Ammon's horn (tissue), 1 donor: ENCODE measurements at places on chromosomes 2 and 18.
A peak's percentile ranks its signal among the peaks of the same experiment; 100 is the strongest.

GRCh38 chr18:74579496-74580065 lies 18.1 kb upstream of the ZNF407 start:
- no peak for DNase-seq

DNA sequence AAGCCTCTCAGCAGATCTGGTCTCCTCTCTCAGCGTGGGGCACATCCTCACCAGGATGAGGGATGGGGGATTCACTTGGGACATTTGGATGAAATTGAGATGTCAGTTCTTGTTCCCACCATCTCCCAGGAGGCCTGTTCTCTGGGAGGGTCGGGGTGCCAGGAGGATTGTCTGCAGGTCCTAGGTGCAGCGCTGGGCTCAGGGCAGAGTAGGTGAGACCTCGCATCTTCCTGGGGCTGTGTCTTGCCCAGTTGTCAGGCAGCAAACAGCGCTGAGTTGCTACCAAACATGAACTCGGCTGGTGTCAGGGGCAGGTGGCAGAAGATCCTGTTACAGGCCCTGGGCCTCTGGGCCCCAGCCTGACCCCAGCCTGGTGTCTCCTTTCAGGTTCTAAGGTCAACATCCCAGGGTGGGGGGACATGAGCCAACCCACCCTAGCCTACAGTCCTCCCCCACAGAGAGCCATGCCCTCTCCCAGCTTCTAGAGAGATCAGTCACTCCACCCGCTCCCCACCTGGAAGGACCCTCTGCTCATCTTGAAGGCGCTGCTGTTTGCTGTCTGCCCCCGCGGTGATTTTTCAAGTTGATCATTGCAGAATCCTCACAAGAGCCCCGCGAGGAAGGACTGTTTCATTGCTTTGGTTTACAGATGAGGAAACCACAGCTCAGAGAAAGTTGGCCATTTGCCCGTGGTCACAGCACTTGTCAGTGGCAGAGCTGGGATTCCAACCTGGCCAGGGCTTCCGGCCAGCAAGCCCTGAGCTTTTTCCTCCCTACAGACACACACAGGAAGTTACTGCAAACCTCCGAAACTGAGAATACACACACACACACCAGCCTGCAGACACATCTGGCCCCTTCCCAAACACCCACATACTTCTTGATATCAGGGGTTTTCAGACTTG lies 83.9 kb downstream of the STPG4 start:
- peak; percentile 83 for DNase-seq

- DNase-seq = no peak
Measured at GRCh38 chr18:44724105-44724778, 43.6 kb downstream of the SETBP1 start.

GRCh38 chr2:172701250-172701649 lies 34.4 kb upstream of the RAPGEF4 start:
- DNase-seq = no peak

DNA sequence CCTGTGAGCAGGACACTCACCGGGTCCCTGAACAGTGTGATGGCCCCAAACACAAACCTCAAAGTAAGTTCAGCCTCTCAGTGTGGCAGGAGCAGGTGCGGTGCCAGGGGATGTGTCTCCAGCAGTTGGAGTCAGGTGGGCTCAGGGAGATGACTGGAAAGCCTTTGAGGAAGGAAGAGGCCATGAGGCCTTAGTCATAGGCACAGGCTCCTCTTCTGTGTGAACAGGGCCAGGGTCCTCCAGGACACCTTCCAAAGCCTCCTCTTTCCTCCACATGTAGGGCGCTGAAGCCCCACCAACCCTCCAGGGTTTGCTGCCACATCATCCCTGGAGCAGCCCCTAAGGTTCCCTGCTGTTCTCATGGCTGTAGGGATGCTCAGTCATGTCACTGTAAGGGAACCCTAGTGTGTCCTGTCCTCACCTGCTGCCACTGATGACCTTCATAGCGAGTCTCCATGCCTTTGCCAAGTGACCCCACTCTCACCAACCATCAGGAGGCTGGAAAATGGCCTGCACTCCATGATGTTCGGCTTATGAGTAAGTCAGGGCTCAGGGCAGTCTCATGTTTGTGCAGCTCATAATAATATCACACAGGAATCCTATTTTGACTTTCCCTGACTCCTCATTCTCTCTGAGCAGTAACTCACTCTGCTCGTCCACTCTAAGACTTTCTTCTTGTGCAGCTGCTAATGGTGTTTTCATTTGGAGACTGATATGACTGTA lies 1152.9 kb downstream of the RPIA start:
- DNase-seq = no peak

GRCh38 chr2:220654322-220654721 lies 917.8 kb downstream of the EPHA4 start:
- DNase-seq = no peak

DNA sequence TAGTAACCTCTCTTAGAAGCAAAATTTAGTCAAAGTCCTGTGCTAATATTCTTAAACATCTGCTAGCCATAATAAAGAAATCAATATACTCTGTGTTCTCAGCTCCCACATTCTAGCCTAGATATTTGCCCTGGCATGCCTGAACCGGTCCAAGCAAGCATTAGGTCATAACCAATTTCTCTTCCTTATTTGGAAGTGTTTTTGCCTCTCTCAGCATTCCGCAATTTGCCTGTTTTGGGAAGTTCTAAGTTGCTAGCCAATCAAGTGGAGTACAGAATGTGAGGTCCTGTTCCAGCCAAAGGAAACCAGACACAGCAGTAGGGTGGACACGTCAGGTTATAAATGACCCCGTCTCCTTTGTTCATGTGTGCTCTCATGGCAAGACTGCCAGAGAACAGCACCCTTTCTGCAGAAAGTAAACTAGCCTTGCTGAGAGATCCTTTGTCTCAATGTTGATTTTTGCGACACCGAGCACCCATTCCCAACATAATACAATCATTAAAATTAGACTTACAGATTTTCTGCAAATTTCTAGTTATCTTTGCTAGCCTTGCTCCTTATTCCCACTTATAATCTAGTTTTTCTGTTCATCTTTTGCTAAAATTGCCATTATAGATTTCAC lies 13.0 kb upstream of the SULT1C4 start:
- DNase-seq = no peak

DNA sequence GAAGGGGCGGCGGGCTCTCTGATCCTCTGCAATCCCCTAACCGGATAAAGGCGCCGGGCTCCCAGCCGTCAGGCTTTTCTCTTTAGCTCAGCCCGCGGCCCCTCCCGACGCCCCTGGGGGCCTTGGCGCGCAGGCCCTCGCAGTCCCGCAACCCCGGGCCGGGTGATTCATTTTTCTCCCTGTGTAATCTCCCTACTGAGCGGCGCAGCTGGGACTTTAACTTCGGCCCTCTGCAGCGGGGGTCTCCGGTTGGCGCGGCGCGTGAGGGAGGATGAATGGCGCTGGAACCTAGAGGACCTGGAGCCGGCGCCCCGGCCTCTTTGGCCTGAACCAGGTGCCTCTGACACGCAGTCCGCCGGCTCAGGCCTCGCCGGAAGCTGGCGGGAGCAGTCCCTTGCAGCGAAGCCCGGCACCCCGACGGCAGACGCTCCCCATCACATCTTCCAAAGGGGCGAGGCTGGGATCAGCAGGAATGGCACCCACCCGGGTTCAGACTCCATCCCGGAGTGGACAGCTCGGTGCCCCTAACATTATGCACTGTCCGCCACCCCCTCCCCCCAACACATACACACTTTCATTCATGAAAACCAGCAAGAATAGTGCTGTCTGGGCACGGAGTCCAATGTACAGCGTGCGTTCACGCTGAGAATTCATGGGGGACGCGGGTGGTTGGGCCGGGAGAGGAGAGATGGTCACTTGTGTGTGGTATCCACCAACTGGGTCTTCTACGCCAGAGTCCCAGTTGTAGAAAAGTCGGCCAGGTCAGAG lies 1.2 kb downstream of the CNGA3 start:
- DNase-seq = no peak

- DNase-seq = no peak
Measured at GRCh38 chr2:44495544-44495943, 133.8 kb downstream of the CAMKMT start.

GRCh38 chr2:5764041-5764440 lies 71.9 kb downstream of the SOX11 start:
- DNase-seq = no peak

- no peak for DNase-seq
Measured at GRCh38 chr2:30955516-30956132, 148.4 kb upstream of the CAPN13 start.

DNA sequence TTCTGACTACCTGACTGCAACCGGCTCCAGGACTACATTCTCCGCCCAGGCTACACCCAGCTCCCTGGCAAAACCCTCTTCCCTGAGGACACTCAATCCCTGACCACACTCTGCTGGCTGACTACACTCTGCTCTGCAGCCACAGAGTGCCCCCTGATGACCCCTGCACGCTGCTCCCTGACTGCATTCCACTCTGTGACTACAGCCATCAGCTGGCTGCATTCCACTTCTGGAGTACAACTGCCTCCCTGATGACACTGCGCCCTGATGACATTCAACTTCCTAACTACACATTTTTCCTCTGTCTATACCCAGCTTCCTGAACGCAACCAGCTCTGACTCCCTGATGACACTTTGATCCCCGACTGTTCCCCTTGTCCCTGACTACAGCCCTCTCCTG lies 71.3 kb upstream of the NRXN1 start:
- DNase-seq = no peak

GRCh38 chr2:113281910-113282746 lies 3.4 kb upstream of the PAX8 start:
- no peak for DNase-seq
